ENCODE measurements at places on chromosomes 11 and 22. TPM values are rescaled to one million over a fixed set of nuclear protein-coding genes. Genes with fewer than 3 reads are reported as not detected.

ASCL2 gene
- total RNA-seq: not detected

HOATZ gene
- not detected for total RNA-seq

RAB3IL1 gene
- total RNA-seq: 21.2 TPM

MS4A4E gene
- 11.1 TPM for total RNA-seq

DEFB131B gene
- not detected for total RNA-seq

OR2AG1 gene
- not detected for total RNA-seq

CHKB gene
- total RNA-seq: 33.9 TPM

WNT7B gene
- total RNA-seq: not detected

SULT4A1 gene
- 3.9 TPM for total RNA-seq

KCNJ1 gene
- not detected for total RNA-seq

OR52A1 gene
- not detected for total RNA-seq

BRSK2 gene
- 2.8 TPM for total RNA-seq

ACRV1 gene
- total RNA-seq: not detected

VWA5A gene
- total RNA-seq: 15.0 TPM

RASL10A gene
- total RNA-seq: 1.4 TPM

C22orf42 gene
- total RNA-seq: not detected

ART5 gene
- total RNA-seq: 0.82 TPM

OR10D3 gene
- total RNA-seq: not detected

FREY1 gene
- 2.2 TPM for total RNA-seq

MMP7 gene
- total RNA-seq: not detected

ANGPTL5 gene
- 2.5 TPM for total RNA-seq

DEPDC7 gene
- total RNA-seq: 3.8 TPM

THY1 gene
- 83.1 TPM for total RNA-seq

CNGA4 gene
- not detected for total RNA-seq

BLID gene
- total RNA-seq: 1.6 TPM

MS4A3 gene
- not detected for total RNA-seq

MYRF gene
- 0.54 TPM for total RNA-seq

OR52B6 gene
- not detected for total RNA-seq
